ENCODE measurements at places on chromosomes 3 and 15.

DNA sequence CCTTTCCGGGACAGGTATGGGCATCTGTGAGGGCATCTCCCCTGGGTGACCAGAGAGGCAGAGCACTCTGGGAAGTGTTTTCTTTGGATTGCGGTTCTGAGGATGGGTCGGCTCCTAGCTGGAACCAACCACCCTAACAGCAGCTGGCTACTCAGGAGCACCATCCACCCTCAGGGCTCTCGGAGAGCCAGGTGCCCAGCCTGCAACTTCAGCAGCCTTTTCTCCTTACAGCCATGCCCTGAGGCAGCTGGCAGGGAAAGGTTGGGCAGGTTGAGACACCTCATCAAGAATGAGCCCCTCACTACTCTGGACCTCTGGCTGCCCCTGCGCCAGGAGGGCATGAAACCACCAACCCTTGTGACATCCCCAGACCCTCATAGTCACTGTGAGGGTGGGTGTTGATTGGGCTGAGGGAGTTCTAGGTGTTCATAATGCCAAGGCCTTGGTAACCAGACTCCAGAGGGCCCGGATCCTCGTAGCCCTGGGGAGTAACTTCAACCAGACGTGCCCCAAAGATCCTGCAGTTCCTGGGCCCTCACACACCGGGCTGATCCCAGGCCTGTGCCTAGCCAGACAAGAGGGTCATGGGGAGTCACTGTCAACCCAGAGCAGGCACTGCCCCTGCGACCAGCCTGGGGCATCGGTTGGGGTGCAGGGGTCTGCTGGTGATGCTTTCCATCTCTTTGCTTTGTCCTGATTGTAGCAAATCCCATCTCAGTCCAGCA lies 114.4 kb upstream of the ABHD17C start:
- no peak for DNase-seq

- peak; percentile 1 for DNase-seq
Observed at GRCh38 chr3:84136425-84136824, 822.4 kb upstream of the CADM2 start.

DNA sequence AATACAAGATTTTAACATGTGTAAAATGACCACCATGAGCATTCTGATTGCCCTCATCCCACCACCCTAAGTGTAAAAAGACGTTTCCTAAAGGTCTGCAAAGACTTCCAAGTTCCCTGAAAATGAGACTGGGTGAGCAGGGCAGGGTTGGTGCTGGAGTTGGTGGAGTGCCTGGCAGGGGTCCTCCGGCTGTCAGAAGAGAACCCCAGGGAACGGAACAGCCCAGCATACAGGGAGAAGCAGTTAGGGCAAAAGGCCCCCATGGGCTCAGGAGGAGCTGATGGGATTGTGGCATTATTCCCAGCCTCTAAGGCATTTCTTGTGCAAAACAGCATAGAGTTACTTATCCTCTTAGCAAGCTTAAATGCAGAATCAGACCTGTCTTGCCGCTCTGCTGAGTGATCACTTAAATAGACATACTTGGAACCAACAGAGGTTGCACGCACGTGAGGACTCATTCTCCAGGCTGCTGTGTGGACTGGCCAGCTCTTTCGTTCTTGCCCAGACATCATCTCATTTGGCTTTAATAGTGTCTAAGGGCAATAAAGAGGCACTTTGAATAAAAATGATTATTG lies 36.0 kb downstream of the XYLB start:
- no peak for DNase-seq

DNA sequence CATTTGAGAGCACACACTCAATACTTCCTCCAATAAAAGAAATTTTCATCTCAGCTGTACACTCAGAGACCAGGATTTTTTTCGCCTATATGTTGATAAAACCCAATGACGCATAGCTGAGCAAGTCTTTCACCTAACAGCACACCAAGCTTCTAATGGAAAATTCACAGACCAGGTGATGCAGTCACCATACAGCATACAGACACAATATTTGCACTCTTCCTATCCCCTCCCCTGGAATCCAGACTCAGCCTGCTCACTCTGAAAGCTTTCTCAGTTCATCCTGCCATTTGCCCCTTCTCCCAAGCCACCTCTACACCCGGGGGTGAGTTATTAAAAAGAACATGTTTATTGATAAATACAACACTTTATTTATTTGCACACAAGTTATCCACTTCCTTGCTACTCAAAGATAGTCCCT lies 1.7 kb downstream of the TBC1D5 start:
- peak; percentile 51 for DNase-seq

- peak; percentile 80 for DNase-seq
Observed at GRCh38 chr3:134640872-134641470, 9.9 kb downstream of the KY start.

GRCh38 chr3:14512281-14512941 lies 27.7 kb downstream of the GRIP2 start:
- no peak for DNase-seq

- peak; percentile 63 for DNase-seq
Observed at GRCh38 chr15:32641517-32642059, at the start of gene SCG5. Gene SCG5 (plus strand): TSS chr15:32641710. CDS start chr15:32643593, 1,883 bp downstream.

- DNase-seq = no peak
Observed at GRCh38 chr3:126526668-126527005, 2.7 kb downstream of the CHST13 start.
